ENCODE measurements at places on chromosomes 4 and X.

DNA sequence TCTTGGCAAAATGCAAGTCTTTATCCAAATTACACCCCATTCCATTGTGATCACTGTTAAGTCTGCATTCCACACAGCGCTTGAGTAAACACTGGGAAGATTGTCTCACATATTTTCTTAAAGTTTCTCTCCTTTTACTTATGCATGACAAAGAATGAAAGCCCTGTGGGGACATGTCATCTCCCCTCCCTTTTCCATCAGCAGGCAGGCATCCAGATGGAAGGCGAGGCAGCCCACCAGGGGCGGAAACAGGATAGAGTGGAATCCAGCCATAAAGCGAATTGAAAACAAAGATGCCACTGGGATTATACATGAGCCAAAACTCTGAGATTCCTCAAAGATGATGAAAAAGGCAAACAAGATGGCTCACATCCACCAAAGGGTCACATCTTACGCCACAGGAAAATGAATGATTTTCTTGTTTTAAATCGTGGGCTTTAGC lies 78.2 kb downstream of the AFAP1 start:
- DNase-seq: no peak

DNA sequence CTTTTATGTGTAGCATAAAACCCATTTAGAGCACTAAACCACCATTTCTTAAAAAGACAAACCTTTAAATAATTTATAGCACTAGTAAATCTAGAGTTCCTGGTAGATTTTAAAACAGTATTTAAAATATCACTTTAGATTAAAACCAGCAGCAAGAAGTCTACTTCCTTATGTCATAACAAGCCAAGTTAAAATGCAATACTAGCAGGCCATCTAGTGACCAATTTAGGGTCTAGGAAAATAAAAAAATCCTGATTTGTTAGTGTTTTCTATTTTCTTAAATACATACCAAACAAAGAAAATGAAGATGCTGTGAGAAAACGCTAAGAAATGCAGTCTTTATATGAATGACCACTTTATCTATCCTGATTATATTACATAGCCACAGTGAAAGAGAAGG lies 53.9 kb downstream of the PAPSS1 start:
- DNase-seq: no peak

GRCh38 chr4:188930822-188931221 lies 791.6 kb downstream of the TRIML1 start:
- no peak for DNase-seq

DNA sequence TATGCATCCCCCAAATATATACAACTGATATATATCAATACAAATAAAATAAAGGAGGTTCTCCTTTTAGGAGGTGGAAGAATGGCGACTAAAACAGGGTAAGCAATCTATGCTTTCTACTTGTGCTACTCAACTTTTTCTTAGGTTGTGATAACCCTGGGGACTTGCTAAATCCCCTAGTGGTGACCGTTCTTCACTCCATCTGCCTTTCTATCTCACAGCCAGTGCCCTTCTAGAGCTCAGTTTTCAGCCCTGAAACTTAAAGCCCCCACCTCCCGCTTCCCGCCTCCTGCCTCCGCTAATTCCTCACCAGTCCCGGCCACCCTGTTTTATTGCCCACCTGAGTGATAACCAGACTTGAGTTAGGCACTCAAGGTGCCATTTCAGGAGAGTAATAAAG lies 15.5 kb upstream of the ESX1 start:
- no peak for DNase-seq

Data from ecto neural progenitor cell (in vitro differentiated cells).